ENCODE measurements at places on chromosomes 12 and 14. TPM values are rescaled to one million over a fixed set of nuclear protein-coding genes. Genes with fewer than 3 reads are reported as not detected.

DNA sequence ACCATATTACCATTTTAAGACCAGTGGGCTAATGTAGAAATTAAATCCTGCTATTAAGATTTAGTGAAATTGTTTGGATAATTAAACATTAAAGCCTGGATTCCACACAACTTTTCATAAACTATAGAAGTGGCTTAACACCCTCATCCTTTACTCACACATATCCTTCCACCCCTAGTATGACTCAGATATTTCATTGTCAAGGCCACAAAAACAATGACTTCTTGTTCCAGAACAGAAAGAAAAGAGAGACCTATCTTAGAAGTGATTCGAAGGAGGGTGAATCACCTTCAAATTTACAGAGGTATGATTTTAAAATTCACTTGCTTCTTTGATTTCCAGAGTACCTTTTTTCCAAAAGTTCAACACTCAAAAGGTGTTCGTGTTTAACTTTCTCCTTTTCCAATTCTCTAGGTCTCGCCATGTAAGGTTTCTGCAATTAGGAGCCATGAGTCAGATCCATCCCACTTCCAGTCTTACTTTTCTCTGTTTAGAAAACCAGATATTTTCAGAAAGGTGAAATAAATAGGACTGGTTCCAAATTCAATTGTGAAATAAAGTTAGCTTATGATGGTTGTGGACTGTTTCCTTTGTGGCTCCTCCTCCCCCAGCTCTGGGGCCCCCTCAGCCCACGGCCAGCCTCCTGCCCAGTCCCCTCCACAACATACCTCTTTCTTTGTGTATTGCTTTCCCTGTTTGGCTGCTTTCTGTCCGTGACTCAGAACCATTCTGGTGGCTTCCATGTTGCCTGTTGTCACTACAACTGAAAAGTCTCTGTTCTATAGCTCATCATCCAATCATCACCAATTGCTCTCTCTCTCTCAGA lies 24.6 kb upstream of the MGP start:
- no peaks in the 10 kb centered on the region for H3K27me3 ChIP-seq
- H3K36me3 ChIP-seq: no peaks in the 10 kb centered on the region
- no peak overlapping the region for H3K27ac ChIP-seq
- no peak overlapping the region for H3K4me3 ChIP-seq
- no peaks in the 10 kb centered on the region for H3K4me1 ChIP-seq

DNA sequence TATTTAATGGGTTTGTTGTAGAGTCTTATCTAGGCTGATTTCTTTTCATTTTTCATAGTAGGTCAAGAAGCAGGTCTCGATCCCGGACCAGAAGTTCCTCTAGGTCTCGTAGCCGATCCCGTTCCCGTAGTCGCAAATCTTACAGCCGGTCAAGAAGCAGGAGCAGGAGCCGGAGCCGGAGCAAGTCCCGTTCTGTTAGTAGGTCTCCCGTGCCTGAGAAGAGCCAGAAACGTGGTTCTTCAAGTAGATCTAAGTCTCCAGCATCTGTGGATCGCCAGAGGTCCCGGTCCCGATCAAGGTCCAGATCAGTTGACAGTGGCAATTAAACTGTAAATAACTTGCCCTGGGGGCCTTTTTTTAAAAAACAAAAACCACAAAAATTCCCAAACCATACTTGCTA lies 4.2 kb downstream of the SRSF5 start:
- H3K27ac ChIP-seq: peak overlapping the region; percentile 11
- H3K4me3 ChIP-seq: no peak overlapping the region
- H3K27me3 ChIP-seq: no peaks in the 10 kb centered on the region
- peaks cover 83% of the 10 kb centered on the region for H3K36me3 ChIP-seq

DNA sequence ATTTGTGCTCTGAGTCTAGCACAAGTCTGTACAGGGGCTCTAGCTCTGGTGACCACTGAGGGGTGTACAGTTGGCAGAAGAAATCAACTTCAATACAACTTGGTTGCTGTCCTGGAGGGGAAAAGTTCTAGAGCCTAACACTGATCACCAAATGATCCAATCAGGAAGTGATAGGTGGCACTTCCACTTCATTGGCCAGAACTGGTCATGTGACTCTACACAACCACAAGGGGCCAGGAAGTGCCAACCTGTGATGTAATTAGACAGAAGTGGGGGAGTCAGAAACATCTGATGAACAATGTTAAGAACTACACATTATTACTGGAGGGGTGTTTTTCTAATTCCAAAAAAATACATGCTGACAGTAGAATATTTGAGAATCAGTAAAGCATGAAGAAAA lies 401.6 kb downstream of the VRK1 start:
- H3K4me1 ChIP-seq: no peaks in the 10 kb centered on the region
- H3K27me3 ChIP-seq: no peaks in the 10 kb centered on the region
- H3K27ac ChIP-seq: no peak overlapping the region
- DNase-seq: no peak
- no peak overlapping the region for H3K4me3 ChIP-seq

GRCh38 chr14:89565607-89566006 lies 148.6 kb upstream of the FOXN3 start:
- H3K27ac ChIP-seq: no peak overlapping the region
- H3K27me3 ChIP-seq: no peaks in the 10 kb centered on the region
- H3K4me1 ChIP-seq: peaks cover 10% of the 10 kb centered on the region

DNA sequence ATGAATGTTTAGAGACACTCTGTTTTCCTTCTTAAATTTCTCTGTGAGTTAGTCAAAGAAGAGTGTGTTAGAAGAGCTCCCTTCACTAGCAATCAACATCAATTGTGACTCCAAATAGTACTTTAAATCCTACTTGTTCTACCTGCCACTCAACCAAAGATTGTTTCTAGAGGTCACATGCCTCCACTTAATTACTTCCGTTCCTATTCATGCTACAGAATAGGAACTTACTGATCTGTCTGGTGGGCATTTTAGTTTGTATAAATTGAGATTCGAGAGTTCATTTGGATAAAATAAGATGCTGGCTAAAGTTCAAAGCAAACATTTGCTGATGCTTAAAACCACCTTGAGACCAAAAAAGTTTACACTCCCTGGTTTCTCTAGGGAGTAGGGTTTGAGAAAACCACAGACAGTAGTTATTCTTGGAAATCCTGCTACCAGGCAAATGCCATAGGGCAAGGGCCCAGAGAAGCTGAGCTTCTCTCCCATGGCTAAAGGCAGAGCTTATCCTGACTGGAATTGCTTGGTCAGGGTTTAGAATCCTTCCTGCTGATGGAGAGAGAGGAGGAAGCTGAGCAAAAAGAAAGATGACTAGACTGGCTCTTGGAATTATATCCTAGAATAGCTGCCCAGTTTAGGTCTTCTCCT lies 389.6 kb upstream of the ATP2B1 start:
- H3K4me1 ChIP-seq: no peaks in the 10 kb centered on the region
- H3K4me3 ChIP-seq: no peak overlapping the region
- no peak overlapping the region for H3K27ac ChIP-seq
- H3K36me3 ChIP-seq: no peaks in the 10 kb centered on the region
- DNase-seq: no peak

DNA sequence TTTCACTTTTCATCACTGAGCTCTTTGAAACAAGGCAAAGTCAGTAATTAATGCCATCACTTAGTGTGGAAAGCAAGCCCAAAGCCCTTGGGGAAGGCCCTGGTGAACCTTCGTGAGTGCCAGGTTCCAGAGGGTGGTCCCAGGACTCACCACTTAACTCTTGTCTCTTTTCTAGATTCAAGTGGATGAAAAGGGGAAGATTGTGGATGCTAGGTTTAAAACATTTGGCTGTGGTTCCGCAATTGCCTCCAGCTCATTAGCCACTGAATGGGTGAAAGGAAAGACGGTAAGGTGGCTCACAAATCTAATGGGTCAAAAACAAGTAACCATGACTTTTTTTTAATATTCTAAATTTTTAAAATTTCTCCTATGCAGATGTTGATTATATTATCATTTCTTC lies 2.8 kb downstream of the ISCU start:
- DNase-seq: no peak
- peaks cover 29% of the 10 kb centered on the region for H3K36me3 ChIP-seq
- no peaks in the 10 kb centered on the region for H3K27me3 ChIP-seq
- H3K4me3 ChIP-seq: no peak overlapping the region

DNA sequence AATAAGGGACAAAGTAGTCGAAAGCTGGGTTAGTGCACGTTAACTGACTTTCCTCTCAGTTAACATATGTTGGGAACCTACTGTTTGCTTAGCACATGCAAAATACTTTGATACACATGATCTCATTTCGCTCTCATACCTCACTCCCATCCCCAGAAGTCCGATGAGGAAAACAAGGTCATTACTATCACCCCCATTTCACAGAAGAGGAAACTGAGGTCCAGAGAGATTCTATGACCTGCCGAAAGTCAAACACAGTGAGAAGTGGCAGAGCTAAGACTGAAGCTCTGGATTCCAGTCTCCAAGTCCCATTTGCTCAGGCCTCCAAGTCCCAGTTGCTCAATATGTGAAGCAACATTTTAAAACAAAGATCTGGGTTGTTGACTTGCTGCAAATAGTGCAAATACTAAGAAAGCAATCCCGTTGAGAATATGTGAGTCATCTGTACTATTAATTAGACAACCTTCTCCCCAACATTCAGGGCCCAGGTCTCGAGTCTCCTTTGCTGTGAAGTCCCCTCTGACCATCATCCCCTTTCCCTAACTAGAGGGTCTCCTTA lies 170.6 kb upstream of the PWP1 start:
- no peaks in the 10 kb centered on the region for H3K4me1 ChIP-seq
- no peak for DNase-seq
- no peak overlapping the region for H3K4me3 ChIP-seq
- H3K27me3 ChIP-seq: no peaks in the 10 kb centered on the region

The IFNG-AS1 gene
- total RNA-seq: not detected

The KRT83 gene
- total RNA-seq: not detected

The LRRC43 gene
- total RNA-seq: 0.32 TPM
